Dermis microvascular lymphatic vessel endothelial cell (primary cell): ENCODE measurements at places on chromosomes 13 and 19.
A peak's percentile ranks its signal among the peaks of the same experiment; 100 is the strongest.

GRCh38 chr13:111171112-111171511, 56.0 kb downstream of the ARHGEF7 start:
- DNase-seq, result no peak

DNA sequence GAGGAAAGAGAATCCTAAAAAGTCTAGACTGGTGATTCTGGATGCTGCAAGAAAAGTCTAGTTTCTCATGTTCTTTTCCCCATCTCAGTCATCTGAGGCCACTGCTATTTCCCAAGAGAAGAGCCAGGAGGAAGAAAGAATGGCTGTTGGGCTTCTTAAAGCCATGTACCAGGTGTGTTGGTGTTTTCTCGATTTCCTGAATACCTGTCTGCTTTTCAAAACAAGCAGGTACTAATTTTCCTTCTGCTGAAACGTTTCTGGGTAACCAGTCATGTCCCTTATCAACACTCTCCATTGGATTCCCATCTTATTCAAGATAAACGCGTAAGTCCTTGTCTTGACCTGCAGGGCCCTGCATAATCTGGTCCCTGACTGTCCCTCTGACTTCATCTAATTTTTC, 1.1 kb downstream of the ZNF570 start:
- no peak for DNase-seq

- no peak for DNase-seq
Measured at GRCh38 chr19:47407417-47407774, 11.9 kb downstream of the MEIS3 start.

GRCh38 chr19:33520048-33520643, 1.4 kb downstream of the PEPD start:
- DNase-seq, result no peak

- DNase-seq, result peak; percentile 83
Measured at GRCh38 chr13:101211261-101211660, 205.0 kb downstream of the NALCN start.

GRCh38 chr19:3136684-3137055, 837 bp downstream of the GNA15 start:
- no peak for DNase-seq

DNA sequence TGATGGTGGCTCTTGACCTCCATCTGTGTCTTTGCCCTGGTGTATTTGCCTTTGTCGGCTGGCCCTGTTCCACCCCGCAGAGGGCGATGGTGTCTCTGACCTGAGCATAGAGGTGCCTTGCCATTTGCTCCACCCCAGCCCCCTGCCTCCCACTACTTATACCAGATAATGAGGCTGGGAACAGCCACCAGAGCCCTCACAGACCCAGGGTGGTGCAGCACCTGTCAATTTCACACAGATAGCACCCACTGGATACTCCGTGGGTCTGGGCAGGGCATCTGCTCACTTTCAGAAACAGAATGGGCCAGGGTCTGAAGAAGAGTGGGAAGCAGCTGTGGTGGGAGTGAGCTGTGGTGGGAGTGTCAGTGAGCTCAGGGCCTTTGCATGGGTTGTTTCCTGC, 4.1 kb downstream of the ZNF536 start:
- no peak for DNase-seq

GRCh38 chr19:30469774-30470173, 97.6 kb downstream of the ZNF536 start:
- no peak for DNase-seq

- no peak for DNase-seq
Measured at GRCh38 chr13:99995589-99996380, 14.2 kb downstream of the ZIC2 start.
